ENCODE measurements at places on chromosomes 11 and 22. TPM values are rescaled to one million over a fixed set of nuclear protein-coding genes. Genes with fewer than 3 reads are reported as not detected.

DNA sequence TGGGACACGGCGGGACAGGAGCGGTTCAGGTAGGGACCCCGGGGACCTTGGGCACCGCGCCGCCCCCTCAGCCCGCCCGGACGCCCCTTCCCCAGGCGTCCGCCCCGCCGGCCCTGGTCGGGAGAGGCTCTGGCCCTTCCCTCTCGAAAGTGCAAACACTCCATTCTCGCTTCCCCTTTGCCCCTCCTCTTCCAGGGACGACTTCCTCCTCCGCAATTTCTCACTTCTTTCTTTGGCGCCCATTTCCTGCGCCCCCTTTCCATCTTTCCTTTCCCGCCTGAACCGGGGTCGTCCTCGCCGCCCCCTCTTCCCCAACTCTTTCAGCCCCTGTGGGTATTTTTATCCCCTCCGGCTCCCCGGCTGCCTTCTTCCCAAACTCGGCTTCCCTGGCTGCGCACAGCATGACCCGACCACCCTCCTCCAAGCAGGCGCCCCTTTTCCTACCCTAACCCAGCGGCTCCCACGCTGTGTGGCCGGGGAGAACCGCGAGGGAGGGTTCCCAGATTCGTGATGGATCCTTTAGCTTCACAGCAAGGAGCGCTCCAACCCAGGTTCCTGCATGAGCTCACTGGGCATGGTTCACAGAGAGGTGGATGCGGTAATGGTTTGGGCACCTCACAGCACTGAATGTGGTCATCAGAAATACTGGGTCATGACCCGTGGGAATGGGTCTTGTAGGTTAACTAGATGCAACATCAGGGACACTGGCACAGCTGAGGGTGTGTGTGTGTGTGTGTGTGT lies 689 bp downstream of the RAB39A start:
- DNase-seq, result no peak

DNA sequence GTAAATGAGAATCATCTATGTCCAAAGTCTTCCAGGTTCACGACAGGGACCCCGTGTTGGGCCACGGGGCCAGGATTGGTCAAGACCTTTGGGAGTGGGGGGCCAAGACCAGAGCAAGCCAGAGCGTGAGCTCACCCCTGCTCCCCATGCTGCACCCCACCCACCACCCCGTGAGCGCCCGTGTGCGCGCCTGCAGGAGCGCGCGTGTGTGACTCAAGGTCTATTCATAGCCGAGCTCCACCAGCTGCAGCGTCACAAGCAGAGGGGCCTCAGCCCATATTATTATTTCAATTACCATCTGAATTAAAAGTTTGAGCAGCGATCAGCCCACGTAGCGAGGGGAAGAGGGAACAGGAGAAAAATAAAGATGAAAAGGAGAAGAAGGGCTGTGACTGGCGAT lies 5.2 kb downstream of the KCNJ4 start:
- DNase-seq, result no peak

- DNase-seq, result no peak
Observed at GRCh38 chr11:95154514-95154913, 64.9 kb downstream of the ENDOD1 start.

- no peak for DNase-seq
Observed at GRCh38 chr11:119872611-119873310, 143.8 kb upstream of the NECTIN1 start.

- DNase-seq, result no peak
Observed at GRCh38 chr11:1937616-1938342, 9.4 kb upstream of the MRPL23 start.

GRCh38 chr11:85699957-85700741 lies 14.2 kb upstream of the CCDC89 start:
- DNase-seq, result no peak

GRCh38 chr11:75166791-75167190 lies 15.9 kb downstream of the SLCO2B1 start:
- no peak for DNase-seq

DNA sequence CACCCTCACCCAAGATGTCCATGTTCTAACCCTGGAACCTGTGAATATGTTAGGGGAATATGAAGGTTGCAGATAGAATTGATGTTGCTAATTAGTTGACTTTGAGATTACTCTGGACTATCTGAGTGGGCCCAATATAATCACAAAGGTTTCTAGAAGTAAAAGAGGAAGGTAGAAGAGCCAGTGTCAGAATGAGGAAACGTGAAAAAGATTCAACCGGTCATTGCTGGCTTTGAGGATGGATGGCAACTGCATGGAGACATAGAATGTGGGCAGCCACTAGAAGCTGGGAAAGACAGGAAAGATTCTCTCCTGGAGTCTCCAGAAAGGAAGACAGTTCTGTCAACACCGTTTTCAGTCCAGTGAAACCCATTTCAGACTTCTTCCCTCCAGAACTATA lies 86.6 kb downstream of the CLPB start:
- DNase-seq, result no peak

GRCh38 chr11:33291004-33291777 lies 34.0 kb downstream of the HIPK3 start:
- DNase-seq, result no peak

- DNase-seq, result no peak
Observed at GRCh38 chr22:31627223-31627731, 34.7 kb downstream of the PISD start.

GRCh38 chr11:9493492-9493891 lies 32.7 kb downstream of the ZNF143 start:
- DNase-seq, result no peak

DNA sequence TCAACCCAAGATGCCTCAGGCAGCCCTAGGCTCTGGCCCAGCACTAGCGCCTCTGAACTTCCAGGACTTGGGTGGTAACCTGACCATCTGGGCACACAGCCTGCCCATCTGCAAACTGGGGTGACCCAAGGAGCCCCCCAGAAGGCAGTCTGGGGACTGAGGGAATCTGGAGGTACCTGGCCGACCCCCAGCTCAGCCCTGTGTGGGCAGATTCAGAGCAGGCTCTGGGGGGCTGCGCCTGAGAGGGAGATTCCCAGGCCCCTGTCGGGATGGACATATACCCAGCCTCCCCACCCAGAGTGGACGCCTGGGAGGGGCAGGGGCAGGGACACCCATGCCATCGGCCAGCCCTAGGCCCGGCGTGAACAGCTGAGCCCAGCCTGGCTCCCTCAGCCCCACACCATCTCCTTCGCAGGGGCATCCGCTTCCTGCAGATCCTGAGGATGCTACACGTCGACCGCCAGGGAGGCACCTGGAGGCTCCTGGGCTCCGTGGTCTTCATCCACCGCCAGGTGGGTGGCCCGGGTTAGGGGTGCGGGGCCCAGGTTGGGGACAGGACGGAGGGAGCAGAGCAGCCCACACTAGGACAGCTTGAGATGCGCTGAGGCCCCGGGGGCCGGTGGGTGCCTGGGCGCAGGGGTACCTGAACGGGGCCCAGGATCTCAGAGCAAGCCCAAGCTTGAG lies 126.9 kb downstream of the KCNQ1 start:
- no peak for DNase-seq

DNA sequence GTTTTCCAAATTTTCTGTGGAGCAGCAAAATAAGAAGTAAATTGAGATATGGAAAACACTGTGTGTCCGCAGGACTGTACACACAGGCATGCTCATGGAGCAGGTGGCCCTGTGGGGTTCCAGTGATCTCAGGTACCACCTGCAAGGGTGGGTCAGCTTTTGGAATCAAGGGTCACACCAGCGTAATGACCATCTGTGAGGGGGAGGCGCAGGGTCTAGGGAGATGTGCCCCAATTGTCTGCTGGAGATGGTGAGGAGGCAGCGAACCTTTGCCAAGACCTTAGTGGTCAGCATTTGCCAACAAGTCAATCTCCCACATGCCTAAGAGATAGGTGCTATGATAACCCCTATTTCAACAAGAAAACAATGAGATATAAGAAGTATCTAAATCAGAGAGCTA lies 49.4 kb downstream of the SHANK2 start:
- DNase-seq, result no peak

DNA sequence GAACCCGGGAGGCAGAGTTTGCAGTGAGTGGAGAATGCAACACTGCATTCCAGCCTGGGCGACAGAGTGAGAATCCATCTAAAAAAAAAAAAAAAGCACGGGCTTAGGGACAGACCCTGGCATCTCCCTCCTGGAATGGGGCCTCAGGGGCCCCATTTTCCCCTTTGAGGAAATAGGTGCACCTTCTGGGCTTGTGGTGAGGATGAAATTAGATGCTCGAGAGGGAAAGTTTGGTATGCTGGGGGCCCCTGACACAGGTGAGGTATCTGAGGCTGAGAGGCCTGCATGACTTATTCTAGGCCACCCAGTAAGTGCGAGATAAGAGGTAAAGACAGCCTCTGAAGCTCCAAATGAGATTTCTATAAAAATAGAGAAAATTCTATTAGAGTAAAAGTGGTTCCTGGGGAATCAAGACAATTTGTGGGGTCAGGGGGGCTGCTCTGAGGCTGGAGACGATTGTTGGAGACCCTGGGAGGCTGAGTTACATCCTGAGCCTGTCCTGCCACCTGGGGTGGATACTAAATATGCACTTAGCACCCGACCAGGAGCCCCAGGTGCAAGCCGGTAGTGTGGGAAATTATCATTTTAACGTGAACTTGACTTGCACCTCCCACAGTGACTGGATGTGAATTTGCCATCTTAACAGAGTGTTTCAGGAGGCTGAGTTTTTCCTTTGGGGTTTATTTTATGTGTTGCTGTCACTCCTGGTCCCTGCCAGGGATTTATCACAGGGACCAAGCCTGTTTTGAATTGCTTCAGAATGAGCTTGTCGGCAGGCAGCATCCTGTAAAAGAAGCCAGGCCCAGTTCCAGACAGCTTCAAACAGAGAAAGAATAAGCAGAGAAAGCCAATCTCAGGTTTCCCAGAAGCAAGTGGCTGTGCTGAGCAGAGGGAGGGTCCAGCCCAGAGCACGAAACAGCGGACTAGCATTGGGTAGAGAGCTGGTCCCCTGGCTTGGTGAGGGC lies 48.4 kb upstream of the TSKU start:
- DNase-seq, result no peak

SMC1B gene
- total RNA-seq, result 0.08 TPM

RAG2 gene
- not detected for total RNA-seq

OR2AG2 gene
- 0.04 TPM for total RNA-seq

CSF2RB gene
- 1.1 TPM for total RNA-seq

RHOD gene
- 97.0 TPM for total RNA-seq

OR8H2 gene
- not detected for total RNA-seq

DDX10 gene
- 29.0 TPM for total RNA-seq

DMC1 gene
- 0.75 TPM for total RNA-seq

LRRC75B gene
- 18.1 TPM for total RNA-seq

All from kidney epithelial cell (primary cell).